ENCODE measurements at places on chromosomes 3 and 15. TPM values are rescaled to one million over a fixed set of nuclear protein-coding genes. Genes with fewer than 3 reads are reported as not detected.

The MKRN2OS gene
- 0.70 TPM for polyA plus RNA-seq

The COL6A5 gene
- polyA plus RNA-seq = not detected

The SPSB4 gene
- polyA plus RNA-seq = 18.7 TPM

The GNAT1 gene
- 0.37 TPM for polyA plus RNA-seq

The CHL1 gene
- polyA plus RNA-seq = 2.6 TPM

The P2RY14 gene
- polyA plus RNA-seq = 1.5 TPM

The CTXND1 gene
- polyA plus RNA-seq = 1.4 TPM

The CAPN3 gene
- 544 TPM for polyA plus RNA-seq

The PPARG gene
- polyA plus RNA-seq = 10.7 TPM

The C3orf20 gene
- 0.08 TPM for polyA plus RNA-seq

The FEZF2 gene
- not detected for polyA plus RNA-seq

The AGBL1 gene
- 11.7 TPM for polyA plus RNA-seq

The GOLGA6L7 gene
- not detected for polyA plus RNA-seq
